BJ (cell line): ENCODE measurements at places on chromosomes 16 and 17.

DNA sequence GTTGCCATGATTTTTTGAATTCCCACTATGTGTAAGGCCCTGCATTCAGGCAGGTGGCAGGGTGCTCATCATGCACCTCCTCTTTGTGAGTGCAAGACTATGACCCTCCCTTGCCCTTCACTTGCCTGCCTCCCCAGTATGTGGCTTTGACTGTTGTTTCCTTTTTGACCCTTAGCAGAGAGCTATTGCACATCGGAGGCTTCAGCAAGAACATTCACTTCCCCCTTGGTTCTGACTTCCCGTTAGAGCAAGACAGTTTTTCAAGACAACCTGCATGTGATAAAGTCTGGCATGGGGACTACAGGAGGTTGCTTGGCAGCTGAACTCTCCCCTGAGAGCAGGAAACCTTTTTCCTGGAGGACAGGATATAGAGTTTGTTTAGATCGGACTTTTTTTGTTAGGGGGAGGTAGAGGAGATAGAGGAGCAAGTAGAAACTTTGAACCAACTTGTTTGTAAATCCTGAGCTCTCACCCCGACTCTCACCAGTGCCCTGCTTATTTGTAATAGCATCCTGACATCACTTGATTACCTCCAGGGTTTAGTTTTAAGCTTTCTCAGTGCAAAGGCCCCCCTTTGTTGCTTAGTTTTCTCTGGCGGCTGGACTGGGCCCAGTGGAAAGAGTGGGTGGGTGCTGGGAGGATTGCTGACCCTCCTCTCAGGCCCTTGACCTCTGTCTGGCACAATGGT is 34.3 kb downstream of the LIMD2 start:
- DNase-seq = no peak

GRCh38 chr16:27174007-27174406 is 29.3 kb upstream of the KDM8 start:
- DNase-seq = no peak

DNA sequence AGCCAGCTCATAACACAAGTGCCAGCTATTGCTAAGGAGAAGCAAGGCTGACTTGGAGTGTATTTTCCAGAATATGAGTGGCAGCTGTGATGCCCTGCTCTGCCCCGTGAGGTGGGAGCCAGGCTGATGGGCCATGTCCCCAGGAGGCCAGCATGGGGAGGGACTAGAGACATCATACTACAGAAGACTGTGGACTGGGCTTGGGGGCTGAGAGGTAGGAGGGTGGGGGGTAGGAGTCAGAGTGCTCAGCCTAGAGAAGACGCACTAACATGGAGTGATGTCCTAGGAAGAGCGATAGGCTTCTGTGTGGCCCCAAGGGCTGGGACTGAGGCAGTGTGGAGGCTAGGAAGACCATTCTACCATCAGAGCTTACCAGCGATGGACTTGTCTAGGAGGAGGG is 143.7 kb downstream of the WSCD1 start:
- no peak for DNase-seq

GRCh38 chr17:80883831-80884735 is 107.6 kb upstream of the CHMP6 start:
- no peak for DNase-seq
